ENCODE measurements at places on chromosomes 16 and 17.

- peak; percentile 80 for DNase-seq
These were observed 44.0 kb downstream of the SREBF1 start for GRCh38 chr17:17792551-17793377.

DNA sequence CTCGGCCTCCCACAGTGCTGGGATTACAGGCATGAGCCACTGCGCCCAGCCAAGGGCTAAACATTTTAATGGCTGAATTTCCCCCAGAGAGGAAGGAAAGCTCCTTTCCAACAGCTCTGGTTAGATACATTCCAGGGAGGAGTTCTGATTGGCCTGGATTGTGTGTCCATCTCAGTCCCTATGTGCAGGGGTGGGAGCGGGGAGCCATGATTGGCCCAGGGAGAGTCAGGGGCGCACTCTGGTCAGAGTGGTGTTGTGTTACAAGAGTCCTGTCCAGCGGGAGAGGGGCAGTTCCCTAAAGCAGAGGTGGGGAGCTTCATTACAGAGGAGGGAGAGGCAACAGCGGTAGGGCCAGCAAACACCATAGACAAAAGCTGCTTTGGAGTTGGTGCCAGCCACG, 75.0 kb downstream of the RAP1GAP2 start:
- no peak for DNase-seq

- no peak for DNase-seq
These were observed 20.0 kb downstream of the ADAMTS18 start for GRCh38 chr16:77414752-77415231.

- peak; percentile 66 for DNase-seq
These were observed 18.2 kb downstream of the COTL1 start for GRCh38 chr16:84599521-84600202.

DNA sequence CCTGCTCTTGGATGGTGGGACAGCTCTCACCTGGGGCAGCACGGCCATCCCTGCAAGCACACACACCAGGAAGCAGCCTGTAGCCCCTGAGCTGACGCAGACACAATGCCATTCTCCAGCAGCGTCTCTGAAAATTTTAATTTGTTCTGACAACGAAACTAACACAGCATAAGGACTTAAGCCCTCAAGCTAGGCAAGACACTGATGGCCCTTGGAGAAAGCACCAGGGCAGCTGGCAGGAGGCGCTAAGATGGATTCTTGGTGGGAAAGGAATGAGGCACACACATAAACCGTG, 2.7 kb upstream of the LIMD2 start:
- DNase-seq: peak; percentile 35
